NCI-H345 (cell line): ENCODE measurements at places on chromosomes 12 and 14.

GRCh38 chr14:90443161-90444076 lies 46.6 kb downstream of the CALM1 start:
- DNase-seq, result no peak

DNA sequence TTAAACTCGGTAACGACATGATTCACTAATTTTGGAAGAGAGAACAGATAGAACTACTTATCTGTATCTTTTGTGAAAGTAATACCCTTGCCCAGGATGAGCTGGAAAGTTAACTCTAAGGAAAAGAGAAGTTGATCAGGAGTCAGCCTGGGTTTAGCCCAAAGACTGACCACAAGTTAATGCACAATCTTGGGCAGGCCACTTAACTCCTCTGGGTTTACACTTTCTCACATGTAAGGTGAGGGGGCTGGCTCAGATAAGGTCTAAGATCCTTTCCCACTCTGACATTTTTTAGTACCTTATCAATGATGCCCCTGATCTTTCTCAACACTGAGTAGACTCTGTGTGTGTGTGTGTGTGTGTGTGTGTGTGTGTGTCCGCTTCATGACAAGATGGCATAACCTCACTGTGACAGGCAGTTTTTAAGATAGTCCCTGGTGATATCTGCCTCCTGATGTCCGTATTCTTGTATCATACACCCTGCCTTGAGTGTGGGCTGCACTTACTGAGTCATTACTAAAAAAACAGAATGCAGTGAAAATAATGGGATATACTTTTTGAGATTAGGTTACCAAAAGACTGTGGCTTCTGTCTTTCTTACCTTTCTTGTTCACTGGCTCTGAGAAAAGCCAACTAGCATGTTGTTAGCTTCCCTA lies 56.2 kb upstream of the CCDC198 start:
- DNase-seq, result no peak

DNA sequence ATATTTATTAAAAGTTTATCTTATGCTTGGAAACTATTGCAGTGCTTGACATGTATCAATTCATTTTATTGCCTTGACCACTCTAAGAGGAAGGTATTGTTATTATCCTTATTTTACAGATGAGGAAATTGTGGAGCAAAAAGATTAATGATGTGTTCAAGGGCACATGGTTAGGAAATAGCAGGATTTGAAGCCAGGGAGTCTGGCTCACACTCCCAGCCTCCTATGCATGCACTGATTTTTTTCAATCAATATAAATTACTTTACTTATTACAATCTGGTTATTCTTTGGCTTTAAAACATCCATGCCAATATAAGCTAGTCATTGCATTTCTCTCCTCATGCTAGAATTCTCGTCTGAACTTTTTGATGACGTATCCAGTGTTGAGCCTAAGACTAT lies 94.2 kb upstream of the TBX5 start:
- DNase-seq, result no peak

DNA sequence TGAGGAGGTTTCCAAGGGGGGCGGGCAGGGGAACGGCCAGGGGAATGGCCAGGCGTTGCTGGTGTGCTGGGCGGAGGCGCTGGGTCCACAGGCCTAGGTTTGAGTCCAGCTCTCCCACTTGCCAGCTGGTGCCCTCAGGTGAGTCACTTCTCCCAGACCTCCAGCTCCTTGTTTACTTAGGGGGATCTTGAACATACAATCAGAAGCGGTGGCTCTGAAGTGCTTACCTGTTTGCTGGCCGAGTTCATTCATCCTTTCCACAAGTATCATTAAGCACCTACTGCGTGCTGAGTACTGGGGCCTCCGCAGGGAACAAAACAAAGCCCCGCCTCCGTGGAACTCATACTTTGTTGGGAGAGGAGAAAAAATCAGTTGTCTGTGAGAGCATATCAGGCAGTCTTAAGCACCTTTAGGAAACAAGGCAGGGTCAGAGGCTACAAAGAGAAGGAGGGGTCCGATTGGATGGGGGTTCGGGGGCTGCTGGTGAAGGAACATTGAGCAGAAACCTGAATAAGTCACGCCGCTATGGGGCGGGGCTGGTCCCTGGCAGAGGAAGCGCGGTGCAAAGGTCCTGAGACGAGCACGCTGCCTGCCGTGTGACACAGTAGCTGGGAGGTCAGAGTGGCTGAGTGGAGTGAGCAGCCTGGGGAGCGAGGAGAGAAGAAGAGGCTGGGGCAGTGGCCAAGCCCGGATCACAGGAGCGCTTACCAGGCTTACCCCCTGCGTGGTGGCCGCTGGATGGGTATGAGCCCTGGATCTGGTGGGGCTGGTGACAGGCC lies 15.1 kb downstream of the MVK start:
- DNase-seq, result no peak

DNA sequence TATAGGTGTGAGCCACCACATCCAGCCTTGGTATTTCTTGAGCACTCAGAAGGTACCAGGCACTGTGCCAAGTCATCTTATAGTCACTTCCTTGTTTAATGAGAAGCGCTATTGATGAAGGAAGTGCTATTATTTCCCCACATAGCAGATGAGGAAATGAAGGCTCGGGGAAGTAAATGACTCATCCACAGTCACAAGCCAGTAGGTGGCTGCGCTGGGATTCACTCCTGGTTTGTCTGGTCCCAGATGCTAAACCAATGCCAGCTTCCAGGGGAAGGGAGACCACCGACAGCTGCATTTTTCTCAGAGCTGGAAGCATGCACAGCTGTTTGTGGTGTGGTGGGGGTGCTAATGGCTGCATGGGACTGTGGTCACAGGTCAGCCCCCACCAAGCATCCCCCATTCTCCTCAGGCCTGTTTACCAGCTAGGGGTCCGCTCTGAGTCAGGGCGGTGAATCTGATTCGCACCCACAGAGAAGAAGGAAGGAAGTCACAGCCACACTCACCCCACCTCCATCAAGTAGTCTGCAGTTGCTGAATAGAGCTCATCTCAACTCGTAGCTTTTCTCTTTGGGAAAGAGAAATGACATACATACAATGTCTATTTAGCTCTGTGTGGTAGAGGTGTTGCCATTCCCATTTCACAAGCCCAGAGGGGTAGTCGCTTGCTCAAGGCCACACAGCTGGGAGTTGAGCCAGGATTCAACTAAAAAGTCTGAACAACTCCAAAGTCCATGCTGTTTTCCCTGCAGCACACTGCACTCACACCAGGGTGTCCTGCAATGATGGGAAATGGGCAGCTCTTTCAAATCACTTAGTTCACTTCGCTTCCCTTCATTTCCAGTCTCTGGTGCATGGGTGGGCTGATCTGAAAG lies 6.3 kb upstream of the LTBP2 start:
- DNase-seq, result no peak
